ENCODE measurements at places on chromosomes 2 and 18.

DNA sequence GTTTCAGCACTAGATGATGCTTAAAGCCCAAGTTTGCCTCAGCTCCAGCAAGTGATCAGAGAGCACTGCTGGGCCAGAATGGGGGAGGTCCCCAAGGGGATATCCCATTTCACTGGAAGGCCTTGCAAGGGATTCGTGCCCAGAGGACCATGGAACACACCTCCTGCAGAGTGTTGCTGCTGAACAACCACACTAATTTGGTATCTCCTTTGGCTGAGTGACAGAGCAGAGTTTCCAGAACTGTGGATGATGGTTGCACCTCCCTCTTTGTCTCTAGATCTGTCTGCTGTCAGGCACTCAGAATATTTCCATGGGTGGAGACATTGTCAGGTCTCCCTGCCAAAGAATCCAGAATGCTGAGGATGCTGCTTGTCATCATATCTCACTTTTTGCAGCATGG is 484.8 kb upstream of the NETO1 start:
- DNase-seq: no peak

DNA sequence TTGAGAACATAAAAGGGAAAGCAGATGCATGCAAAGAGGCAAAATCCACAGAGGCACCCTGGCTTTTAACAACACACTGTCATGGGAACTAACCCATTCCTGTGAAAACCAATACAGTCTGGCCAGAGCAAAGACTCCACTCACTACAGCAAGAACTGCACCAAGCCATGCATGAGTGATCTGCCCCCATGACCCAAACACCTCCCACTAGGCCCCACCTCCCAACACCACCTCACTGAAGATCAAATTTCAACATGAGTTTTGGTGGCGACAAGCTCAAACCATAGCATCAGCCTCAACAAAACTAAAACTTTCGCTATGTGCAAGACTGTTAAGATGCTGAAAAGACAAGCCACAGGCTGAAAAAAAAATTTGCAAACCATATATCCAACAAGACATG is 162.8 kb downstream of the SMAD2 start:
- DNase-seq: no peak

GRCh38 chr2:58449286-58450010 is 208.3 kb upstream of the FANCL start:
- DNase-seq: peak; percentile 4

GRCh38 chr2:28955467-28955866 is 25.6 kb upstream of the TOGARAM2 start:
- DNase-seq: no peak

DNA sequence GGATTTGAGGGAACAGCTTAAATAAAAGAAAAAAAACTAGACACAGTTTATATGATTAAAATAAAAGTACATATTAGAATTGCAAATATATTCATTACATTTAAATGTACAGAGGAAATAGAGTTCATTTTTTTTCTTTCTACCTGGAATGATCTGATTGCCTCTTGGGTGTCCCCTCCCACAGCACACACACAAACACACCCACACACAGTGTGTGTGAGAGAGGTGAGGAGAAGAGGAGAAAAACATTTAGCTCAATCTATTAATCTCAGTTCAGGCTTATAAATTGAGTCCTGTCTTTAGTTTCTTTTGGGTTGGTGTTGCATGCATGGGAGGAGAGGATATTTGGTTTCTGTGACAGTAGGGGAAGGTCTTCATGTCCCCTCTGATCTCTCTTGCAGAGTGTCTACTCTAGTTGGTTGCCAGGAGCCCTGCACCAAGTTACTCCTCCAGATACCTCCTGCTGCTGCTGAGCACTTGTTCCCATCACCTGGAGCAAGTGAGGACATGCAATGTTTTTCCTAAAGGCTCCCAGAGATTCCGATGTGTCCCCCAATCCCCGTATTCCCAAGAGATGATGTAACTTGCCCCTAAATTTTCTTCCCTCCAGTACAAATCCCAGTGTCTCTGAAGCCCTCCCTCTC is 50.8 kb upstream of the REG3A start:
- DNase-seq: no peak

DNA sequence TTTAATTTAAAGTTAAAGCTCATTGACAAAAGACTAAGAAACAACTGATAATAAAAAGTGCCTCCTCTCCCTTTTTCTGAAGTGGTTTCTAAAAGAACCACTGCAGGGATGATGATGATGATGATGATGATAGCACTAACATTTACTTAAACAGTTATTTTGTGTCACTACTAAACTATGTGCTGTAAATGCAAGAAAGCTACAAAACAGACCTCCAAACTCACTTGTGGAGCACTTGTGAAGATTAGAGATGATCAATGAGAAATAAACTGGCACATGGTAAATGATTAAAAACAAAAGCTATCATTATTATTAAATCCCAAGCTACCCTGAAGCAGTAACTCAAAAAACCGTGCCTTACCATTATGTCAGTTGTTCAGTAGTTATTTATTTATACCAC is 88.7 kb downstream of the SLC8A1 start:
- DNase-seq: no peak

- DNase-seq: no peak
These were observed 80.2 kb downstream of the CLHC1 start for GRCh38 chr2:55151733-55152433.

GRCh38 chr2:152456262-152456661 is 121.3 kb downstream of the FMNL2 start:
- no peak for DNase-seq

DNA sequence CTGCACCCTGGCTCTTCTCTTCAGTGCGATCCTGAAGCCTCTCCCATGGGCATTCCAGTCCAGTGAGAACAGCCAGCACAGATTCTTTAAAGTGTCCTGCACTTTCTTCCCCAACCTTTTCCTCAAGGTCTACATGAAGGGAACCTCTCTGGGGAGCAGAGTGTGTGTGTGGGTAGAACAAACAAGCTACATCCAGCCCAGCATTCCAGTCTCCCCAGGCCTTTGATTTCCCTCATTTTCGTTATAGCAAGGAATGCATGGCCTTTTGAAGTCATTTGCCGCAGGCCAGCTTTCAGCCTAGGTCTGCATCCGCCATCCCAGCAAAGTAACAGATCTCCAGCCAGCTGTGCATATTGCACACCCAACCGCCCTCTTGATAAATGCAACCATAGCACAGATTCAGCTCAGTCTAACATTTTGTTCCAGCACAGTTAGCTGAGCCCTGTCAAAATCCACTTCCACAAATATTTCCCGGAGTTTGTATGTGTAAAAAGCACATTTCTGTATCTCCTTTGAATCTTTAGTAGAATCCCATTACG is 44.6 kb downstream of the CD8B2 start:
- no peak for DNase-seq

DNA sequence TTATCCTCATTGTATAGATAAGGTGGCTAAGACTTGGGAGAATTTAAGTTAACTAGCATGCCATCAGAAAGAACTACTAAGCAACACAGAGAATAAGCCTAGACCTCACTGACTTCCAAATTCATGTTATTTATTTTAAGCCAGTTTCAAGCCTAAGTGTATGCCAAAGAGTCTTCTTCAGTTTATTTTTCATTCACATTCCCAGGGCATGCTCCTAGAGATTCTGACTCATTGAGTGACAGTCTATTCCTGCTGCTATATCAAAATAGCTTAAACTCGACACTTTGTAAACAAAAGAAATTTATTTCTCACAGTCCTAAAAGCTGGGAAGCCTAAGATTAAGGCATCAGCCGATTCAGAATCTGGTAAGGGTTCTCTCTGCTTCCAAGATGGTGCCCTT is 467.1 kb downstream of the MBD2 start:
- no peak for DNase-seq

DNA sequence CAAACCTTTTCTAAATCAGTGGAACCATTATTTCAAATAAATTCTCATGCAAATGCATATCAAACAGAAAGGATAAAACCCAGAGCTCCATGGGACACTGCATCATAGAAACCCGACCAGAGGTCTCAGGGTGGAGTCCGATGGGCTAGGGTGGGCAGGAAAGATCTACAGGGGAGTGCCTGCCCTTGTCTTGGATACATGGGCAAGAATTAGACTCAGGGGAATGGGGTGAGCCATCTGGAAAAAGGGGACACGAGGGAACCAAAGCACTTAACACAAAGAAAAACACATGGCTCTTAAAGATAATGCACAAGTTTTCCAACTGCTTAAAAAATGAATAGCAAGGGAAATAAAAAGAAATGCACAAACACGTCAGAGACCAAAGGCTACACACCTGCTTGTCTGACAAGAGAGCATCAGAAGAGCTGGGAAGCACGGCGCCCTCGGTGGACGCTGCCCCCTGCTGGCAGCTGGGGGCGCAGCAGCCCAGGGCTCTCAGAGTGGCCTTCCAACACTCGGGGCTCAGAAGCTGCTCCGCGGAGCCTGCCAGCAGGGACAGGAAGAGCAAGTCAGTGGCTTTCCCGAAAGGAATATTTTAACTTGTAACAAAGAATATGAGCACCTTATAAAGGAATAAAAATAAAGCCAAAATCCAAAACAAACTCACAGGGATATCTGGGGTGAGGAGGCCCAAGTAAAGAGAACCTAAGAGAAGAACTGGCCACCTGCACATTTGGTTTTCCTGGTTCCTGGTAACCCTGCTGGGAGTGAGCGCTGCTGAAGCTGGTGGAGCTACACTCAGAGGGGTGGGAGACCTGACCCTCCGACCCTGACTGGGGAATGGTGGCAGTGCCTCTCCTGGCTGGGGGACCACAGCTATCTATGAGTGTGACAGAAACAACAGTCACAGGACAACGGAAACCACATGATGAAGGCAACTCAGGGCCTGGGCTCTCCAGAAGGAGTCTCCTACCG is 54.5 kb downstream of the SIGLEC15 start:
- peak; percentile 74 for DNase-seq

DNA sequence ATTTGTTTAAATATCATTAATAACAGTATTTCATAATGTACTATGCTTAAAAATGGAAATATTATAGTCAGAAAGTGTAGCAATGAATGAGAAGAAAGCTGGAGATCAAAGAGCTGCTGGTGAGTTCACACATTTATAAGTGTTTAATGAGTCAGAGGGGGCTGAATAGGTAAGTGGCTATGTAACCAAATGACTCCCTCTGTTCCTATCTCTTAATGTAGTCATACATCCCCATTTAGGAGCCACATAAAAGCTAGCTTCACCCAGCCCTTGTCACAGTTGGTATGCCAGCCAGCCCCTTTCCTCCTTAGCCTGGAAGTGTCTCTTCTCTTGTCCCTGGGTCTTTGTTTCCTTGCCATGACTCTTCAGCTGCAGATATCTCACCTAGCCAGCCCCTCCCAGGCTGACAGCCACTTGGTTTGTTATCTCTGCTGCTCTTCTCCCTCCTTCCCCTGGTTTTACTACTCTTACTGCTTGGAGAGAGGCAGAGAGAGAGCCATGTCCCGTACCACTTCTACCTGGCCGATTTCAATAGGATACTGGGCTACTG is 438.6 kb upstream of the HNMT start:
- no peak for DNase-seq

DNA sequence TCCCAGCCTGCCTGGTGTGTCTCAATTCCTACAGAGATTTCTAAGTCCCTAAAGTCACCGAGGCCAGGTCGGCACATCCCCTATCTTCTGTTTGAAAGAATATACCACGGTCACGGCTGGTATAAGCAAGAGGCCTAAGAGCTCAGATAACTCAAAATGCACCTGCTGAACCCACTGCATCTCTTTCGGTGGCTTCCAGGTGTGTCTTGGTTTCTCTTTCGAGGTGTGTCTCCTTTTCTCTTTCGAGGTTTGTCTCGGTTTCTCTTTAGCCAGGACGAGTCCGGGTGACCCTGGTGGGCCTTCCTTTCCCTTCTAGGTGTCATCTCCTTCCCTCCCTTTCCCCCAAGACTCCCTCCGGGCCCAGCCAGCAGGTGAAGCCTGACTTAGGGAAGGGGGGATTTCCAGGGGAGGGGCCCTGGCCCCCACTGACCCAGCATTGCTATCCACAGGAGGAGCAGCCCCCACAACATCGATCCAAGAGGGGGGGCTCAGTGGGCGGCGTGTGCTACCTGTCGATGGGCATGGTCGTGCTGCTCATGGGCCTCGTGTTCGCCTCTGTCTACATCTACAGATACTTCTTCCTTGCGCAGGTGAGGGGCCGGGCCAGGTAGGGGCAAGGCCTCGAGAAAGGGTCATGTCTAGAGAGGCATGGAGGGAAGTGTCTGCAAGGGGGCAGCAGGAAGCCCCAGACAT is 8.4 kb downstream of the ITM2C start:
- no peak for DNase-seq

DNA sequence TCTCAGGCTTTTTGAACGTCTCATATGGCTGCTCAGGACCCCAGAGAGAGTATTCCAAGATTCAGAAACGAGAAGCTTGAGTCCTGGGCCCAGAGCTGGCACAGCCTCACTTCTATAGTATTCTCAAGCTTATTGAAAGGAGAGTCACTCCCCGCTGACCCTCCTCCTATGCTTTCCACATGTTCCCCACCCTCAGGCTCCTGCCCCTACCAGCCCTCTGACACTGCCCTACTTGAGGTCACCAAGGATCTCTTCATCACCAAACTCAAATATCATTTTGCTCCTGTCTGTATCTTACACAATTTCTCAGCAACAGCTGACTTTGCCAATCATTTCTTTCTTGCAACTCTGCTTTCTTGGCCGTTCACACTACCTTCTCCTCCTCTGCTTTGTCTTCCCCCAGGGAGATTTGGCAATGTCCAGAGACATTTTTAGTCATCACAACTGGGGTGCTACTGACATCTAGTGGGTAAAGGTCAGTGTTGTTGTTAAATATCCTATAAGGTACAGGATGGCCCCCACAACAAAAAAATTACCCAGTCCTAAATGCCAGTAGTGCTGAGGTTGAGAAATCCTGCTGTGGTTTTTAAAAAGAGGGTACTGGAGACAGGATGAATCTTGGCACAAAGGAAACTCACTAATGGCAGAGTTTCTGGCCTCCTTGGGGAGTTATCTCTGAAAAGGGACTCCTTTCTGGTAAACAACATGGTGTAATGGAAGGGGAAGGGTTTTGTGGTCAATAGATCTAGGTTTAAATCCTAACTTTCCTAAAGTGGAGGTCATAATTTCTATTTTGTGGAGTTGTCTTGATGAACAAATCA is 26.9 kb upstream of the INSIG2 start:
- peak; percentile 7 for DNase-seq

DNA sequence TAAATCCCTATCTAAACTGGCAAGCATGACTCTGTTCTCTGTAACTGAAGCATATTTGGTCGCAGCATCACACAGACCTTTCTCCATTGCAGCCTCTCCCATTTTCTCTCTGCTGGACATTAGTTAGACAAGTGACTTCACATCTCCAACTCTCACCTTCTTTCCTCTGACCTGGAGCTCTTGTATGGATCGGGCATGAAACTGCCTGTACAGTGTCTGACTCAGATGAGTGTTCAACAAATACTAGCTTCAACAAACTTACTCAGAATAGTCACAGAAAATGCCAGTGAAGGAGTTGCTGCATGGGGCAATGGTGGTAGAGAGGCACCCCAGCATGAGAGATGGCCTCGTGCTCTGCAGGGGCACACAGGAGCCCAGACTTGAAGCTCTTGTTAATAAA is 104.7 kb upstream of the COPS8 start:
- no peak for DNase-seq

GRCh38 chr18:10705786-10706185 is 180.0 kb downstream of the NAPG start:
- no peak for DNase-seq

GRCh38 chr2:230614040-230614439 is 98.6 kb upstream of the CAB39 start:
- DNase-seq: no peak

Measured in CD4-positive, alpha-beta T cell treated with Interleukin-10 for 1 hour (primary cell).